ENCODE measurements at places on chromosomes 11 and 22.

DNA sequence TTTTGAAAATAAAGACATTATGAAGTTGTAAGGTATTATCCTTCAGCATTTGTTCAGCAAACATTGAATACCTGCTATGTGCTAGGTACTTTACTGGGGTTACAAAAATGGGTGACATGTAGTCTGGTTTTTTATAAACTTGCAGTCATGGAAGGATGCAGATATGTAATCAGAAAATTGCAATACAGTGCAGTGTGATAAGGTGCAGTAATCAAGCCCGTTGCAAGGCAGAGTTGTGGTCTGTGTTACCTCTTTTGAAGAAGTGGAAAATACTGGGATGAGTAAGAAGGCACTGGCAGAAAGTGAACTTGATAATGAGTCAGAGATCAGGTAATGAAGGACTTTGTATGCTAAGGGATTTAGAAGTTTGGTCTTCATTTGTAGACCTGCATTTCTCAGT is 8.1 kb downstream of the FBXO7 start:
- no peak for DNase-seq

DNA sequence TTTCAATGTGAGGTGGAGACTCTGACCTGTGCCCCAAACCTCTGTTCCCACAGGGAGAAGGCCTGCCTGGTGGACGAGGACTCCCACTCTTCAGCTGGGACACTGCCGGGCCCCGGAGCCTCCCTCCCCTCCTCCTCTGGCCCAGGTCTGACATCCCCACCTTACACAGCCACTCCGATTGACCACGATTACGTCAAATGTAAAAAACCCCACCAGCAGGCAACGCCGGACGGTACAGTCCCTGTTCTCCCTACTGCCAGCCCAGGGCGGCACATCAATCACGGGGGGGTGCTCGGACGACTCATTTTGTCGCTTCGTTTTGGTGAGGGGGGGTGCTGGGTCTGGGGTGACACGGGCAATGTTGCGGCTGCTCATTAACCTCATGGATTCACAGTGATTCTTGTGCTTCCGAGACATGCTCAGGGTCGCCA is 83.3 kb upstream of the SUSD2 start:
- DNase-seq: no peak

GRCh38 chr11:103849366-103849765 is 187.1 kb upstream of the DDI1 start:
- DNase-seq: no peak

- DNase-seq: no peak
Observed at GRCh38 chr11:18590571-18590970, 2.0 kb upstream of the UEVLD start.

GRCh38 chr11:62806611-62807121 is 1.4 kb upstream of the NXF1 start:
- no peak for DNase-seq

- DNase-seq: no peak
Observed at GRCh38 chr11:46090375-46090774, 30.9 kb downstream of the PHF21A start.

All from nucleus accumbens (tissue), 56 donors.